ENCODE measurements at places on chromosomes 3 and 15. TPM values are rescaled to one million over a fixed set of nuclear protein-coding genes. Genes with fewer than 3 reads are reported as not detected.

- peak; percentile 31 for DNase-seq
Measured at GRCh38 chr3:171115667-171116066, 89.1 kb upstream of the SLC2A2 start.

The SMAD6 gene
- total RNA-seq = 2.4 TPM

DNA sequence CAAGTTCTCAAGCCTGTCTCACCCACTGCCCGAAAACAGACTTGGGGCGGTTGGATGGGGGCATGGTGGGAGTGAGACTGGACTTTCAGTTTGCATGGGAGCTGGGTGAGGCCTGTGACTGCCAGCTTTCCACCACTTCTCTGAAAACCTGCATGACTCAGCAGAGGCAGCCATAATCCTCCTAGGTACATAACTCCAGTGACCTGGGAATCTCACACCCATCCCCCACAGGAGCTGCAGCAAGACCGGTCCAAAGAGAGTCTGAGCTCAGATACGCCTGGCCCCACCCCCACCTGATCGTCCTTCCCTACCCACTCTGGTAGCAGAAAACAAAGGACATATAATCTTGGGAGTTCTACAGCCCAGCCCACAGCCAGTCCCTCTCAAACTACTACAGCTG is 107.2 kb downstream of the NSMCE3 start:
- DNase-seq = no peak

The EBLN2 gene
- 3.7 TPM for total RNA-seq

DNA sequence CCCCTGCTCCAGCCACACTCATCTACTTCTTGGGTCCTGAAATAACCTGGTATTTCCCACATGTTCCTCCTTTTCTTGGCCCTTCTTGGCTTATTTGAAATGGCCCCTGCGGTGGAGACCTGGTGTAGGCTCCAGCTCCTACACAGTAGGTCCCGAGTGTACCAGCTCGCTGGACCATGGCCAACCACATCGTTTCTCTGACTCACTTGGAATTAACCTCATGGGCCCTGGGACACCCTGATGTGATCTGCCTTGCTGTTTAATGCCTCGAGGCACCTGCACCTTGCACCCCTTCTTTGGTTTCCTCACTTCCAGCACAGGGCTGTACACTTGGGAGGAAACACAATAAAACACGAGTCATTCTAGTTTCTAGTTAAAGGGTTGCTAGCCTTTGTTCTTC is 60.3 kb downstream of the FEM1B start:
- peak; percentile 70 for DNase-seq

- peak; percentile 42 for DNase-seq
Measured at GRCh38 chr3:31892916-31893573, 88.0 kb downstream of the OSBPL10 start.
